ENCODE measurements at places on chromosomes 6 and 20. TPM values are rescaled to one million over a fixed set of nuclear protein-coding genes. Genes with fewer than 3 reads are reported as not detected.

MICB gene
- 6.2 TPM for total RNA-seq

VSTM2L gene
- total RNA-seq: 11.0 TPM

TSHZ2 gene
- not detected for total RNA-seq

SLC22A7 gene
- total RNA-seq: not detected

CCN2 gene
- total RNA-seq: 68.5 TPM

CDC5L gene
- 13.7 TPM for total RNA-seq

RNF5 gene
- 46.1 TPM for total RNA-seq

ARFGEF3 gene
- total RNA-seq: 0.58 TPM

ZBTB9 gene
- total RNA-seq: 11.6 TPM

DEFB132 gene
- not detected for total RNA-seq

SOX18 gene
- 1.8 TPM for total RNA-seq

ORC3 gene
- total RNA-seq: 17.2 TPM

AGER gene
- total RNA-seq: 1.3 TPM

GRM1 gene
- total RNA-seq: 0.02 TPM

PDE10A gene
- total RNA-seq: 25.5 TPM

APCDD1L gene
- not detected for total RNA-seq

C6orf163 gene
- 0.20 TPM for total RNA-seq

LY6G6D gene
- not detected for total RNA-seq

C6orf58 gene
- total RNA-seq: not detected

BPIFA1 gene
- not detected for total RNA-seq

SIGLEC1 gene
- total RNA-seq: not detected

POU5F1 gene
- 9.5 TPM for total RNA-seq

C6orf141 gene
- 11.5 TPM for total RNA-seq

CYP24A1 gene
- total RNA-seq: 193 TPM

OXT gene
- not detected for total RNA-seq

LY6G6F gene
- not detected for total RNA-seq

All from A549 treated with GW870086 at 1 μM for 4 hours (cell line).